ENCODE measurements at places on chromosomes 16 and 17. TPM values are rescaled to one million over a fixed set of nuclear protein-coding genes. Genes with fewer than 3 reads are reported as not detected.

ATP2A3 gene
- 0.53 TPM for total RNA-seq

CD300A gene
- total RNA-seq: not detected

SPAG5 gene
- total RNA-seq: 49.6 TPM

ITGB3 gene
- total RNA-seq: 174 TPM

TIMM22 gene
- total RNA-seq: 27.9 TPM

SSTR5 gene
- total RNA-seq: not detected

HBA2 gene
- not detected for total RNA-seq

GDPD3 gene
- 0.80 TPM for total RNA-seq

Data from mammary microvascular endothelial cell (primary cell).